Osteoblast (primary cell): ENCODE measurements at places on chromosomes 7 and 10. TPM values are rescaled to one million over a fixed set of nuclear protein-coding genes. Genes with fewer than 3 reads are reported as not detected.

DNA sequence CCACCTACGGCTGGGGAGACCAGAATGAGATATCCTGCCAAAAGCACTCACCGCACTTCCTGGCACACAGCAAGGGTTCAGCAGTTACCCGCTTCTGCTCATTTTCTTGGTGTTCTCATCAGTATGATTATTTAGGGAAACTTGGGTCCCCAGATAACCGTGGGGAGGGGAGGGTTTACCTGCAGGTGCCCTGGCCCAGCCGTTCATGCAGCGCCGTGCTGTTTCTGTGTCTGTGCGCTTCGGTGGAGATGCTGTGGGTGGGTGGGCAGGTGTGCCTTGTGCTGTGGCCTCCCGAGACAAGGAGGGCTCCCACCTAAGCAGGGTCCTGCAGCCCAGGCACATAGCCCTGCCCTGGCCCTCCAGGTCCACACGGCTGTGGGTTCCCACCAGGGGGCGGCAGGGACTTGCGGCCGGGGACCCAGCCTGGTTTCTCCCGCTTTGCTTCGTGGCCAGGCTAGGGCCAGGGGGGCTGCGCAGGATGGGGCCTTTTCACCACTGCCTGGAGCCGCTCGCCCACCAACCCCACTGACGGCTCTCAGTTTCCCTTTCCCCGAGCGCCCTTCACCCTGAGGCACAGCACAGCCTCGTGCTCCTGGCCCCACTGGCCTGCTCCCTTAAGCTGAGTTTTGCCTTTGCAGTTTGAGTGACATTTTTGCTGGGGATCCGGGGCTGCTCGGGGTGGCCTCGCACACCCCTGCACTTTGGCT is 78.5 kb downstream of the LHPP start:
- peak; percentile 98 for DNase-seq
- no peak overlapping the region for H3K27ac ChIP-seq
- H3K4me3 ChIP-seq, result no peak overlapping the region
- no peaks in the 10 kb centered on the region for H3K27me3 ChIP-seq
- no peaks in the 10 kb centered on the region for H3K36me3 ChIP-seq

DNA sequence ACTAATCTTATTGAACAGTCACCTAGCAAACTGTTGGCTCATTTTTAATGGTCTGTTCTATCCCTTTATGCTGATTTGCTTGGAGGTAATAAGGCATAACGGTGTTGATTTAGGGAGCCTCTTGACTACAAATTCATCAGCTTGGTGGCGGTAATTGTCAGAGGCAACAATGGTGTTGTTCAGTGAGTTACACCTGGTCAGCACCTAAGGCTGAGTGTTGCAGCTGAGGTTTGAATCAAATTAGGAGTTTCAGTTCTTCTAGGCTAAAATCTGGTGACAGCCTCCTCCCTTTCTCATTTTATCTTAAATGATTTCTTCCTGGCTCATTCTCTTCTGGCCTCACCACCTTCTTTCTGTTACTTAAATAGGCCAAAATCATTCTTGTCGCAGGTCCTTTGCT is 42.3 kb upstream of the SP8 start:
- H3K4me3 ChIP-seq, result no peak overlapping the region
- H3K4me1 ChIP-seq, result no peaks in the 10 kb centered on the region
- H3K36me3 ChIP-seq, result no peaks in the 10 kb centered on the region
- no peaks in the 10 kb centered on the region for H3K27me3 ChIP-seq
- H3K27ac ChIP-seq, result no peak overlapping the region
- DNase-seq, result no peak

DNA sequence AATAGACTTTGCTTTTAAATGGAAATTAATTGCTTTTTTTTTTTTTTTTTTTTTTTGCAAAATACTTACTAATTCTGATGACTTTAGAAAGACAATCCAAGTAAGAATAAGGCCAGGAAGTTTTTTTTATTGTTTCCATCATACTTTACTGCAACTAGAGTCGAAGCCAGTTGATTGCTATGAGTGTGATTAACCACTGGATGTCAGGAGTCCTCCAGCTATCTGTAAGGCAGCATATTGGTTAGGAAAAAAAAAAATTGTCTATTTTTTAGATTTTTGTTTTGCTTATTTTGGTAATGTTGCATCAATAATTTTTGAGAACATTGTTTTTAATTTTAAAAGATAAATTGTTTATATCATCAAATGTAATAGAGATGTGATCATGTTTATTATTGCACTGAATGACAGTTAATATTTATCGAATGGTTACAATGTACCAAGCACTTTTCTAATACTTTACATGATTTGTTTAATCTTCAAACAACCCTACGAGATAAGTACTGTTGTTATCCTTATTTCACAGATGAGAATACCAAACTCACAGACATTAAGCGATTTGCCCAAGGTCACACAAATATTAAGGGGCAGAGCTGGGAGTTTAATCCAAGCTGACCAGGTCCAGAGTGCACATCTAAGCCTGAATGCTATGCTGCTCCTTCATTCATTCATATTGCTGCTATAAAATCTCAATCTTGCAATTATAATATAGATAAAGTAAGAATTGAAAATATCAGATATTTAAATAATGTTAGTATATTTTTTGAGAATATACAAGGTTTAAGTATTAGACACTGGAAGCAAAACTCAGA is 19.9 kb upstream of the LMOD2 start:
- no peak overlapping the region for H3K27ac ChIP-seq
- no peak overlapping the region for H3K4me3 ChIP-seq
- H3K27me3 ChIP-seq, result no peaks in the 10 kb centered on the region
- peak; percentile 84 for DNase-seq
- H3K36me3 ChIP-seq, result no peaks in the 10 kb centered on the region
- peaks cover 5% of the 10 kb centered on the region for H3K4me1 ChIP-seq

Gene FAM25G
- total RNA-seq, result not detected in 2 replicates

Gene AGAP9
- 6.2 and 8.3 TPM in 2 replicates for total RNA-seq

Gene CUZD1
- 0.36 and 0.59 TPM in 2 replicates for total RNA-seq

- no peaks in the 10 kb centered on the region for H3K36me3 ChIP-seq
- peak; percentile 78 for DNase-seq
- no peak overlapping the region for H3K27ac ChIP-seq
- no peaks in the 10 kb centered on the region for H3K27me3 ChIP-seq
- peaks cover 21% of the 10 kb centered on the region for H3K4me1 ChIP-seq
- H3K4me3 ChIP-seq, result no peak overlapping the region
Observed at GRCh38 chr7:25068502-25069213, 56.4 kb downstream of the CYCS start.

- no peaks in the 10 kb centered on the region for H3K27me3 ChIP-seq
- H3K4me1 ChIP-seq, result peaks cover 2% of the 10 kb centered on the region
- peaks cover 61% of the 10 kb centered on the region for H3K36me3 ChIP-seq
- no peak overlapping the region for H3K27ac ChIP-seq
Observed at GRCh38 chr10:3169271-3169670, 3.3 kb downstream of the PITRM1 start.

DNA sequence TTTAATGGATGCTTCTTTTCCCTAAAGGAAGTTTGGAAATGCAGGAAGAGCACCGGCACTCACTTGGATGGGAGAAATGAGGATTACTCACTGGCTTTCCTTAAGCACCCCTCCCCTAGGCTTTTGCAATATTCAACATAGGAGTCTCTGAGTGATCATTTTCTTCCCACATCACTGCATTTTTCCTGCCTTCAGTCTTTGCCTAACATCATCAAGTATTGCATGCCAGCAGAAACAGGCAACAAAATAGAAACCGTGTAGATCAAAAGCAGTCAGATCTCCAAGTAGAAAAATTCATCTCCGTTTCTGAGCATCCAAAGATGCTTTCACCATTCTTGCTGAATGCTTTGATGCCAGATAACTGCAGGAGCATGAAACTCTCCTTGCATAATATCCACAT is 119.9 kb downstream of the ADCYAP1R1 start:
- DNase-seq, result no peak
- H3K4me1 ChIP-seq, result no peaks in the 10 kb centered on the region
- no peak overlapping the region for H3K27ac ChIP-seq
